ENCODE measurements at places on chromosomes 2 and 18.

DNA sequence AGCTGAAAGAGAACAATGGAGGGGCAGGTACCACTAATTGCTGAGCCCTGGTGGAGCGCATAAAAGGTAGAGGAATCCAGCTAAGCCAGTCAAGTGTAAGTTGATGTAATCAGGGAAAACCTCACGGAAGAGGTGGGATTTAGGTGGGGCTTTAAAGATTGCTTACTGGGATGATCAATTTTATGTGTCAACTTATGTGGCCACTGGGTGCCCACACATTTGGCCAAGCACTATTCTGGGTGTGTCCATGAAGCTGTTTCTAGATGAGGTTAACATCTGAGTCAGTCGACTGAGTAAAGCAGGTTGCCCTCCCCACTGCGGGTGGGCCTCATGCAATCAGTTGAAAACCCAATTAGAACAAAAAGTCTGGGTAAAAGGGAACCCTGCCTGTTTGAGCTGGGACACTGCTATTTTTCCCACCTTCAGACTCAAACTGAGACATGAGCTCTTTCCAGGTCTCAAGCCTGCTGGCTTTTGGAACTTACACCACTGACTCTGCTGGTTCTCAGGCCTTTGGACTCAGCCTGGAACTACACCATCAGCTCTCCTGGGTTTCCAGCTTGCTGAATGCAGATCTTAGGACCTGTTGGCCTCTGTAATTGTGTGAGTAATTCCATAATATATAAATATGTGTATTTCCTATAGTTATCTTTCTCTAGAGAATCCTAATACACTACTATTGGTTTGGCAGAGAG, 67.3 kb downstream of the MYO5B start:
- DNase-seq, result no peak

DNA sequence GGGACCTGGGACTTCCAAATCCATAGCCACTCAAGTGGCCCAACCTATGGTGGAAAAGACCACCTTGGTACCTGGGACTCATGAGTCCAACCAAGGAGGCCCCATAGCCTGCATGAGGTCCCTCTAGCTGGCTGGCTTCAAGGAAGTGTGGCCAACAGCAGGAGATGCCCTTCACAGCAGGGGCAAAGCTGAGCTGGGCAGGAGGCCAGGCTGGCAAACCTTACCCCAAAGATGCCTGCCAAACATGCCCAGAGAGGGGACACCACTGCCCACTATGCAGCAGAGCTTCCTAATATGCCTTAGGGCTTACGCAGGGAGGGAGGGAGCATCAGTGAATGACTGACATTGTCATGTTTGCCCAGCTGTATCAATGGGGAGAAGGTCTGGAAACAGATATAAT, 188.0 kb upstream of the GLI2 start:
- no peak for DNase-seq

DNA sequence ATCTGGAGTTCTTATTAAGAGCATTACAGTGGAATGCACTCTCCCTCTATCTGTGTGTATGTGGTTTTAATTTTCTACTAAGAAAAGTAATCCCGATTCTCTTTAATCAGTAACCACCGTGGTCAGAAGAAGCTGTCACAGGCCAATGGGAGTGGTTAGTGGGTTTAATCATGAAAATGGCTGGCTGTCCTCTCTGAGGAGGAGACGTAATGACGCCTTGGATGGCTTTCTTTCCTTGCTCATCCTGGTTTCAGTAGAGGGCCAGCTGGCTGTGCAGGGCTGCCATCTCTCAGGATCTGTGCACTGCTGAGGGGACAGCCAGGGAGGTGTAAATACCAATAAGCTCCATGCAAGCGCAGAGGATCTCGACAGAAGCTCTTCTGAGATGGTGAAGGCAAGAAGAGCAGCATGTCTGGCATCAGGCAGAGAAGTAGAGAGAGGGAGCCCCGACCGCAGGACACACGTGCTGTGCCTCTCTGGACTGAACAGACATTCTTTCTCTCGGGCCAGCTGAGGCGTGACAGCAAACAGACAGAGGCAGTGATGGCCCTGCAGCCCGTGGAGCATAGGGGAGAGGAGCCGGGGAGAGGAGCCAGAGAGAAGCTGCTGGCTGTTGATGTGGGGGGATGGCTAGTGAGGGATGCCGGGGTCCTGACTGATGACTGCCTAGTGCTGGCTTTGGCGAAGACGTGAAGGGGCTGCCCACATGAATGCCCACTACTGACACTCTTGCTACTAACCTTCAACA, 65.1 kb upstream of the DAPL1 start:
- no peak for DNase-seq

DNA sequence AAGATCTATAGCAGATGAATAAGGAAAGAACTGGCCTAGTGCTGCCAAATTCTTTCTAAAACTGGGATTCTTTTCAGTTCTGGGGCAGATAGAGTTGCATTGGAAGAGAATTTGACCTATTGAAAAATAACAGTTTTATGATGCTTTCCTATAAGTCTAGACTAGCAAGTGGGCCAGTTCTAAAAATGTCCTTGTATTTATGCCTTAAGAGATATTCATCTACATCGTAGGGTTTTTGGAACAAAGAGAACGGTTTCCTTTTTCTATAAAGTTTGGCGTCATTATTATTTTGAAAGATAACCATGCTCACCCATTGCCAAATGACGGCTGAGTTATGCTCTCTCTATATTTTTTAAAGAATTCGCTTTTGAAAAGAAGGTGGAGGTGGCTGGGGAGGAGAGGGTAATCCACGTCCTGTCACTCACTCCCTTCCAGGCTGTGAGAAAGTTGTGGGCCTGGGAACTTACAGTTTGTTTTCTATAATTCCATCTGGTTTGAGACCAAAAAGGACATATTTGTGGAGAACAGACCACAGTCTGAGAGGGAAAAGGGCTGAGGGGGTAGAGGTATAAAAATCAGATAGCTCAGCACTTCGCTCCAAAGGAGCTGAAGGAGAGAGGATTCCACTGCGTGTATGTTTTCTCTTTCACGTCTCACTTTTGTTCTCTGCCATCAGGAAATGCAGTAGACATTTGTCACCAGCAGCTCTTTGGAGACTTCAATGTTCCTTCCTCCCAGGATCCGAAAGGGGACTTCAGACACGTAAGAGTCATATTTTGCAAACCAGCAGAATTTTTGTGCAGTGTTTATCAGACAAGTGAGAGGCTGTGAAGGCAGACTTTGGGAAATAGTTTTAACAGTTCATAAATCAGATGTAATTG, 281.9 kb upstream of the FN1 start:
- no peak for DNase-seq

- no peak for DNase-seq
These were observed 138.9 kb upstream of the ASB18 start for GRCh38 chr2:236403125-236403524.

DNA sequence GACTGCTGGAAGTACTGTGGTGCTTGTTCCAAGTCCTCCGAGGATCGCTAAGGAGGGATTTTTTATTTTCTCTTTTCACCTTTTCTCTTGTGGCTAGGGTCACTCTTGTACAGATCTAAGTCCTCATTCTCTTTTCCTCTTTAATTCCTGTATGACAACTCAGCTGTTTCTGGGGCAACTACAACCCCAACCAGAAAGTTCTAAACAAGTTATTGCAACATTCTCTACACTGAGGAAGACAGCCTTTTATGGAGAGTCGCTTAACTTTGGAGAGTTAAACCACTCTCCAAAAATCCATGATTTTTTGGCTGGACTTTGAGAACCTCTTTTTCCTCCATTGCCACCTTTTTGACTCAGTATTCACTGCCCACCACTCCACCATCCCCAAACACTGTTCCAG, 74.0 kb upstream of the SESTD1 start:
- no peak for DNase-seq

GRCh38 chr2:43218155-43218701, 8.2 kb downstream of the ZFP36L2 start:
- DNase-seq, result no peak

- no peak for DNase-seq
These were observed 192.4 kb downstream of the ZBTB7C start for GRCh38 chr18:48216639-48217257.

DNA sequence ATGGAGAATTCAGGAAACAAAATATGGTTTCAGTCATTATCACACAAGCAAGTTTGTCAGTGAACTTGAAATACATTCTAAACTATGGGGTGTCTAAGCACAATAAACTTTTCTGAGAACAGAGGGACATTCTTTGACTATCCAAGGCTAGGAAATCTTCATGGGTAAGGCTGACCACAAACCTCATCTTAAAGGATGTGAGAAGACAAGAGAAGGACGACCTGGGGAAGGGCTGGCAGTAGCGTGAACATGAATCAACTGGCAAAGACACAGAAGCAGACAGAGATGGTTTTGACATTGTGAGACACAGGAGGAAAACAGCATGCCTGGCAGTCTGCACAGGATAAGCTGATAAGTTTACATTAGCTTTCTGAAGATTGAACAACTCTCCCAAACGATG, 752.4 kb upstream of the SLC8A1 start:
- DNase-seq, result no peak

GRCh38 chr2:205235434-205235833, 446.9 kb upstream of the NRP2 start:
- no peak for DNase-seq
